ENCODE measurements at places on chromosomes 11 and 22. TPM values are rescaled to one million over a fixed set of nuclear protein-coding genes. Genes with fewer than 3 reads are reported as not detected.

- peak; percentile 83 for DNase-seq
Observed at GRCh38 chr11:16912692-16913111, 101.5 kb downstream of the PLEKHA7 start.

- no peak for DNase-seq
Observed at GRCh38 chr11:130427581-130428315, 661 bp downstream of the ADAMTS8 start.

GRCh38 chr22:26499188-26499703, 13.0 kb downstream of the TFIP11 start:
- DNase-seq = no peak

The FANCF gene
- 10.9 TPM for total RNA-seq

The CFAP300 gene
- total RNA-seq = 0.90 TPM

- no peak for DNase-seq
Observed at GRCh38 chr22:23036684-23037428, 33.5 kb upstream of the GNAZ start.

GRCh38 chr11:69862331-69862771, 43.1 kb upstream of the FGF3 start:
- DNase-seq = no peak

The LMNTD2 gene
- 5.9 TPM for total RNA-seq

The HTR3A gene
- total RNA-seq = 0.25 TPM

- DNase-seq = no peak
Observed at GRCh38 chr11:76008474-76008873, 193.5 kb downstream of the UVRAG start.

- no peak for DNase-seq
Observed at GRCh38 chr22:39469681-39470450, 13.1 kb downstream of the MGAT3 start.

DNA sequence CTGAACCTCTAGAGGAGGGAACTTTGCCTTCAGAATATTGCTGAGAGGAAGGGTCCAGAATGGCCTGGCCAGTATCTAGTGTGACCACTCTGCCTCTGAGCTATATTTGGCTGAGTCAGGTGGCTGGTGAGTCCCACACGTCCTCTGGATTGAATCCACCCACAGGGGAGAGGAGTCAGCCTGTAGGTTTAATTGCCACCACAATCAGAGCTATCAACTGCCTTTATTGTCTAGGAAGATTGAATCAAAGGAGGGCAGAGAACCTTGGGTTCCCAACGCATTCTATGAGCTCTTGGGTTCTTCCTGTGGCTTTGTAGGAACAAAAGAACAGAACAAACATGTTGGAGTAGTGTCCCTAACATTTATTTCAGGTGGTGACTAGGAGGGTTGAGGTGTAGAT, 67.7 kb downstream of the ST3GAL4 start:
- DNase-seq = no peak

DNA sequence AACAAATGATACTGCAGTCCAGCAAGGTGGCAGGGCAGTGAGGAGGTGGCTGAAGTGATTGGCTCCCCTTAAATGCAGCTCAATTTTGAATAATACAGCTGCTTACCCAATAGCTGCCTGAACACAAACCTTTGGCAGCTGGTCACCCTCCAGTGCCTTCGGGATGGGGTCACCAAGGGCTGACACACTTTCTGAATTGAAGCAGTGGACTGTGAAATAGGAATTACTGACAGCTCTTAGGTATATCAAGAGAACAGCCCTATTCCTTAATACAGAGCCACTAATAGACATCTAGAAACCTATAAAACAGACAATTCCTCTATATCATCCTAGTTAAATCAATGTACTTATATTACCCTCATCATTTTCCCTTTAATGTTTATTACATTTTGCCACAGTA, 474.2 kb upstream of the KIRREL3 start:
- no peak for DNase-seq

The SCUBE2 gene
- 33.8 TPM for total RNA-seq

GRCh38 chr11:6596239-6596877, 7.1 kb downstream of the RRP8 start:
- DNase-seq = no peak

DNA sequence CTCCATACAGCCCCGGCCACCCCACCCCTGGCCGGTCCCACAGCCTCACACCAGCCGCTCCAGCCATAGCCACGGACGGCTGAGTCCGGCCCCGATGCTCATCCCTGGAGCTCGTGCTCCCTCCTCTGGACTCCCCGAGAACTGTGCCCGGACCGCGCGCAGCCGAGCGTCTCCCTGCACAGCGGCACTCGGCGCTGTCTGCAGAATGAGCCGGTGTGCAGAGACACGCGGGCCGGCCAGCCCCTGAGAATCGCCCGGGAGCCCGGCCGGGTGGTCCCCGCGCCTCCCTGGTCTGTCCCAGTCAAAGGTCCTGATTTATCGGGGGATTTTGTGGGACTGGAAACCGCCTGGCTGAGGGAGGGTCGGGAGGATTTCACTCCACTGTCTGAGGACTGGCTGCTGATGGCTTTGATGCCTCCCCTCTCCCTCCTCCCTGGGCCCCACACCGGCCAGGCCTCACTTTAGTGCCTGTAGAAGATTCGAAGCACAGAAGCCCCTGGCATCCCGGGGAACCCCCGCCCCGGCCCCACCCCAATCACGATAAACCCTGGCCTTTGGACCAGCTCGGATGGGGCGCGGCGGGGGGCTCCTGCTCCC, 102.7 kb downstream of the BRD1 start:
- peak; percentile 78 for DNase-seq

DNA sequence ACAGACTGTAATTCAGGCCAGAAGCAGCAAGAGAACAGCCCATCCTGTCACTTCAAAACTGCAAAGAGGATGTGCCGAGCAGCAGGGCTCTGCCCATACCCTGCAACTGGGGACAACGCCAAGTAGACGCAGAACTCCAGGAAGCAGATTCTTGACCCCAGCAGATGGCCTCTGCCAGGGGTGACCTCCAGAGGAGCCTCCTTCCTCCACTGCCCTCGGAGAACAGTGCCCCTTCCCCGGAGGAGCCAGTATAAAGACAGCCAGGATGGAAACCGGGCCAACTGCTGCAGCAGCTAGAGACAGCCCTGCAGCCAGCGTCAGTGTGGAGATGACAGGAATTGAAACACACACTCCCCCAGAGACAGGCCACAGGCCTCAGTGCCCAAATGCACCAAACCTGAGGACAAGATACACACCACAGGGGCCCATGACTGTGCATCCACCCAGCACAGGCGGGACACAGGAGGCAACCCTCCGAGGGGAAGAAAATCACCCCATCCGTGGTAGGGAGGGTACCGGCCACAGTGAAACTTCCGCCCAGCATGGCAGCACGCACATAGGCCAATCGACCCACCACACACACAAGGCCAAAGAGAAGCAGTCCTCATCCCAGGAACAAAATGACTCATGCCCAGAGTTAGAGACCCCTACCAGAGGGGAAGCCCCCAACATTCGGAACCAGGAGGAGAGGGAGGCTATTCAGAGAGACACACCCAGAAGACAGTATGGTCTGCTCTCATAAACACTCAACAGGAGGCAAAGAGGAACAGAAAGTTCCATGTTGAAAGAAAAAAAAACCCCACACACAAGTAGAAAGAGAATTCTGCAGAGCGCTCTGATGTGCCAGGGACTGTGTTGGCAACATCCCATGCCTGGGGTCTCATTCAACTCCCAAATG, 5.6 kb downstream of the AHNAK start:
- DNase-seq = no peak

DNA sequence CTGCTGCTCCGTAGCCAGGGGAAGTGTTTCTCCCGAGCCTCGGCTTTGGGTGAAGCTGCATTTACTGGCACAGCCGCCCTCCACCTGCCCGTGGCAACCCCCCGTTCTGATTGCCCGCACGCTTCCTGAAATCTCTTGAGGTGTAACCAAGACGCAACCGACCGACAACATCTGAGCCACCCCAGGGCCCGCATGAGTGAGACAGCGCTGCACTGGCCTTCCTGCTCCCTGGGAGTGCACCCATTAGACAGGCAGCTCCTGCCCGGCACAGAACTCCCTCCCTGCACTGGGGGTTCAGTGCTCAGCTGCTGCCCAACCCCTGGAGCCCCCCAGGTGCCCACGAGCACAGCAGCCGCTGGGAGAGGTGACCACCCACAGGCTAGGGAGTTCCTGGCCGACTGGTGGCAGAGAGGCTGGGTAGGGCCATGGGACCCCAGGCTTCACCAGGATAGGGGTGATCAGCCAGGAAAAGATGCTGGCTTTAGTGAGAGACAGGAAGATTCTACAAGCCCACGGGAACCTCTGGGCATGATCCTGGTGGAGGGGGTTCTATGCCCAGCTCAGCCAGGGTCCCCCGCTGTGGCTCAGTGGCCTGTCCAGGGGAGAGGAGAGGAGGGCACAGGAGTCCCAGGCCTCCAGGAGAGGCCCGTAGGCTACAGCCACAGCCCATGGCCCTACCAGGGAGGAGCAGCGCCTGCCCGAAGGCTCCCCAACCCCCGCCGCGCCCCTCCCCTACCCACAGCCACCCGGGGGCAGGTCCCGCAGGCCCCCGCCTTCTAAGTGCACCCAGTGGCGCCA, 14.6 kb downstream of the PLXNB2 start:
- no peak for DNase-seq

DNA sequence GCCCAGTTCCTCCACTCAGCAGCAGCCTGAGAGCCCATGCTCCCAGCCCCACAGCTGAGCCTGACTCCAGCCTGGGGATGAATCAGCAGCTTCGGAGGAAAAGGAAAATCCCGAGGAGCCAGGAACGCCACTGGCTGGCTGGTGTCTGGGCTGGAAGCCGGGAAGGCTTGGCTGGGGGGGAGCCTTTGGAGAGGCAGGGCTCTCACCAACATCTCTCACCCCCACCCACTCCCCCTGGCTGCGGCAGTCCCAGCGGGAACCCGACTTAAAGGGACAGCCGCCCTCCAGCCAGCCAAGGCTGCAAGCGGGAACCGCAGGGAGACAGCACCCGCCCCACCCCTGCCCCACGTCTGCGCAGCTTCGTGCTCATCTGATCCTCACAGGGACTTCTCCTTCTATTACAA, 28.4 kb downstream of the KIAA0930 start:
- no peak for DNase-seq

- no peak for DNase-seq
Observed at GRCh38 chr11:94938095-94939055, 35.0 kb downstream of the CWC15 start.

DNA sequence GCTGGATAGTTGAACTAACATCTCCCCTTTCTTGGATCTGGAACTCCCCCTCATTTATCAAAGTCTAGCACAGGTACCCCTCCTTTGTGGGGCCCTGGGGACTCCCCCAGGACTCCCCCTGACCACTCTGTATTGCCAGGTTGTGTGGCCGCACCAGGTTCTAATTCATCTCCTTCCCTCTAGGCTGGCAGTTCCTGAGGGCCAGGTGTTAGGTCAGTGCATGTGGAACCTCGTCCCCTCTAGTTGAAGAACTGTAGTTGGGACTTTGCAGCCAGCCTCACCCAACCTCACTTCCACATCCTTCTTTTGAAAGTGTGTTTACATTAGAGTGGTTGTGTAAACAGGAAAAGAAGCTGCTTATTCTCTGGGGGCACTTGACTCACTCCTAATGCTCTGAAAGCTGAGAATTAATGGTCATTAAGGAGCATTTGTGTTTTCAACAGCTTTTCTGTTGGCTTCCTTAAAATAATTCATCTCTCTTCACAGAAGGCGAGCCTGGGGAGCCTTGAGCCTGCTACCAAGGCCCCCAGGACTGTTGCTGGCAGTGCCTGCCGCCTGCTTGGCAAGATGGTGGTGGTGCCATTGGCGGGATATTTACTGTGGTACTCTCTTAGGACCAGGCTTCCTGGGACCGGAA, 11.8 kb downstream of the UPB1 start:
- no peak for DNase-seq

GRCh38 chr11:93512949-93513667, 30.1 kb downstream of the SMCO4 start:
- no peak for DNase-seq

The ANAPC15 gene
- 11.6 TPM for total RNA-seq

DNA sequence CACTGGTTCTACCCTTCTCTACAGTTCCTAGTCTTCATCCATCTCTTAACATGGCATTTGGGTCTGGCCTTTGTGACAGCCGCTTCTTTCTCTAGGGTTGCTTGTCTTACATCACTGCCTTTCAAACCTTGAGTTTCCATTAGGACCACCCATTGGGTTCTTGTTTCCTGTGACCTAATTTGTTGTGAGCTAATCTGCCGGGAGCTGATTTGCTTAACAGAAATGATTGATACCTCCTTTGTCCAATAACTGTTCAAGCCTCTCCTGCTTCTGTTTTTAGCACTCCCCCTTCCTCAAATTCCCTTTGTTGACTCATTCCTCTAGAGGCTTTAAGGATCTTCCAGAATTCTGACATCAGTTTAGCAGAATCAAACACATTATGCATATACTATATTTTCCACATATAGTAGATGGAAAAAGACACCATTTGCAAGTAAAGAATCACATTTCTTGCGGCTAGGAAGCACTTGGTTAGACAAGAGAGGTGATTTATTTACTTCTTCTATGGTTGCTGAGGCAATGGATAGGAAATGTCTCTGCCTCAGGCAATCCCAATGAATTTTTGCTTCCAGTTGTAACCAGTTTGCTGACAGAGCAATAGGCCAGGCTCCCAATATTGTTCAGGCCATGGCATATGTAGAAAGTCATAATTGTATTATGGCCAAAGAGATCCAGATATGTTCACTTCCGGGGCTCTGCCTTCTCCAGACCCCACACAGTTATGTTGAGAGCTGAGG, 130.7 kb downstream of the SNX19 start:
- no peak for DNase-seq

DNA sequence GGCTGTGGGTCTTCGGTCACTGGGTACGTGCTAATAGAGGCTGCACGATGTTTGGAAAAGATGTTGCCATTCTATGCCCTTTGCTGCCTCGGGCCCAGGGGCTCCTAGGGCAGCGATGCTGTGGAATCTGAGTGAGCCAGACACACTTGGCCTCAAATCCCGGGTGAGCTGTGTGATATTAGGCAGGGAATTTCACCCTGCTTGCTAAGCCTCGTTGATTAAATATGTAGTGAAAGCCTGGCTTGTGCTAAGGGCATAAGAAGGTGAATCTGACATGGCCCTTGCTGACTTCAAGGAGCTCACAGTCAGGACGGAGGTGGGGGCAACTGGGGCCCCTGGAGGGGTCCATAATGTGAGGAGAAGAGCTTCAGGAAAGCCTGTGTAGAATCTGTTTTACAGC, 5.4 kb upstream of the HMOX1 start:
- DNase-seq = no peak

The SPI1 gene
- 15.1 TPM for total RNA-seq

DNA sequence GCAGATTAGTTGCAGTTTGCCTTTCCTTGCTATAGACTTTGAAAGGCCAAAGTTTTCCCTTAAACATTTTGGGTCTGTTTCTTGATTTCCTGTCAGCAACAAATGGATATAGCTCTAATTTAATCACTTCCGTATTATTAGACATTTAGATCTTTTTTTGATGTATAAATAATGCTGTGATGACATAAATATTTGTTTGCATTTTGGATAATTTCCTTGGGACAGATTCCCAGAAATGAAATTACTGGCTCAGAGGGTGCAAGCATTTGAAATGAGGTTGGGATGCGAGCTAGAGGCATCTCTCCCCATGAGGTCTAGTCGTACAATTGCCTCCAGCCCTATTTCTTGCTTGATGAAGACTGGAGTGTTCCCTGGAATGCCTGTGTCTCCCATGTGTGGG, 94.2 kb downstream of the TBC1D22A start:
- DNase-seq = no peak

- no peak for DNase-seq
Observed at GRCh38 chr11:121270001-121270678, 22.4 kb upstream of the SC5D start.
